Stimulated activated CD4-positive, alpha-beta T cell treated with anti-CD3 and anti-CD28 coated beads, Interleukin-4, amount 100 ng/mL, for 1 hour (primary cell): ENCODE measurements at places on chromosomes 11 and 22.

DNA sequence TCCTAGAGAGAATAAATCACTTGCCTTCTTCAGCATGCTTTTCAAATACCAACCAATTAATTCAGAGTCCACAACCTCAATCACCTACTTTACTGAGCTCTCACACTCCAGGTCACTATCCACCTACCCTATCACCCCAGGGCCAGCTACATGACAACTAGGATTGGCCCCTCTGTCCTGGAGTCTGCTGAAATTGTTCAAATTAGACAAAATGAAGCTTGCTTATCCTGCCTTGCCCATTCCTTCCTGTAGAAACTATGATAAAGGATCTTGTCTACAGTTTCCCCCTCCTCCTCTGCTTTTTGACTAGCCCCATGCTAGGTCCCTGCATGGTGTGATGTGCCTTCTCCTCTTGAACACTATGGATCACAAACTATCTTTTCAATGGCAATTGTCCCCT, 94.5 kb downstream of the JRKL start:
- DNase-seq: no peak

GRCh38 chr11:69057236-69057635, 8.5 kb downstream of the TPCN2 start:
- DNase-seq: no peak

DNA sequence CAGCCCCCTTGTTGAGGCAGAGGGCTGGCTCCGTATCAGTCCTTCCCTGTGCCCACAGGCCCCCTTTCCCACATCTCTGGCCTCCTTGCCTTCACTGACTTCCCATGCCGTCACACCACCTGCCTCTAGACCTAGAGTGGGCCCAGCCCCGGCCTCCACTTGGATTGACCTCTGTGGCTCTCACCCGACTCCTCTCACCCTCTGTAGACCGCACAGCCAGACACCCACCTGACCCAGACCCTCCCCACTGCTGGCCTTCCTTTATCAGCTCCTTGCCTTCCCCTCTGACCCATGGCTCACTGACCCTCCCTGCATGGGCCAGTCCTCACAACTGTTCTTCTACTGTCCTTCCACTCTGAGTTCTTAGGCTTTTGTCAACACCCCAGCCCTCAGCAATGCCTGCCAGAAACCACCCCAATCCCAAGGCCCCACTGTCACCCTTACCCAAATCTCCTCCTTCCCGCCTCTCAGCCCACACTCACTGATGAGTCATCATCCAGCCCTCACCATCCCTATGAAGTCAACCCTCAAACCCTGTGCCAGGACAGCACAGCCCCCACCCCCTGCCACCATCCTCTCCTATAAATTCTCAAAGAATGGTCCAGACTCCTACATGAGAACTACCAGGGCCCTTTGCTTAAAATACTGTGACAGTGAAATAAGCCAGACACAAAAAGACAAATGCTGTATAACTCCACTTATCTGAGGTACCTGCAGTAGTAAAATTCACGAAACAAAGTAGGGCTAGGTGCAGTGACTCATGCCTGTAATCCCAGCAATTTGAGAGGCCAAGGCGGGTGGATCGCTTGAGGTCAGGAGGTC, 53.4 kb downstream of the SCGB1A1 start:
- no peak for DNase-seq

DNA sequence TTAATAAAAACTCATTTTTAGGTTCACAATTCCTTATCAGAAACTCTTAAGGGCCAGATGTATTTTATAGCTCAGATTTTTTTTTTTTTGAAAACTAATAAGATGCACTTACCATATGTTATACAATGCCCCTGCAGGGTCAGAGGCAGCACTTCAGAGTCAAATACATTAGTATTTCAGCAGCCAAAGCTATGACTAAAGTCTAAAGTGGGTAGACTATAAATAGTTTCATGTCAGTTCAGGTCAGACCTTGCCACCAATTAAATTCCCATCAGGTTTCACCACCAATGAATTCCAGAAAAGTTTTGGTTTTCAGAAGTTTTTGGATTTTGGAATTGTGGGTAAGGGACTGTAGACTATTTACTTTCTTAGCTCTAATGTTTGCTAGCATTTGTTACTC, 75.9 kb downstream of the FAM83F start:
- DNase-seq: no peak

DNA sequence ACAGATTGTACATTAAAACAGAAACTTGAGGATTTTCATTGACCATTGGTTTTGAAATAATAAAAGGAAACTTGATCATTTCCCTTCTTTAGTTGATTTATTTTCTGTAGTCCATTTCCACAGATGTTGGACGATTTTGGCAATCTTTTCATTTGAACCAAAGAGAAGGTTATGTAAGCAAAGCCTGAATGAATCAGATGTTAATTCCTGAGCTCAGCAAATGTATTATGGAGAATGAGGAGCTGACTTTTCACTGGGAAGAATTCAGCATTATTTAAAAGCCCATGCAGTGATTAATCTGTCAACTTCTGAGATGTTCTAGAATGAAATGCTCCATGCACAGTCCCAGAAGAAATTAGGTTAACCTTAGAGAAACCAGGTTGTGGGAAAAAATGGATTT, 29.0 kb downstream of the ELMOD1 start:
- DNase-seq: no peak

DNA sequence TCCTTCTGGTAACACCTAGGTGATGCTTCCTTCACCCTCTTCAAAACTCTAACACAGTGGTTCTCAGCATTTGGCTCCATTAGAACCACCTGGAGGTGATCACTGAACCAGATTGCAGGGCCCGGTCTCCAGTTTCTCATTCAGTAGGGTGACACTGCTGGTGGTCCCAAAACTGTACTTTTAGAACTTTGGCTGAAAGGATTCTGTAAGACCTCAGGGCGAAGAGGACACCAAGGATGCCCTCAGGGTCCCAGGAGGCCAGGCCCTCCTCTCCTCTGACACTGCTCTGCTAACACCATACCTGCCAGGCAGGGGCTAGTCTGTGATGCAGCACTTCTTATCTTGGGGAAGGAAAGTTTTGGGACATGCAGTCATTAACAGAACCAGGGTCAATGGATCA, 9.0 kb downstream of the VSTM5 start:
- no peak for DNase-seq

DNA sequence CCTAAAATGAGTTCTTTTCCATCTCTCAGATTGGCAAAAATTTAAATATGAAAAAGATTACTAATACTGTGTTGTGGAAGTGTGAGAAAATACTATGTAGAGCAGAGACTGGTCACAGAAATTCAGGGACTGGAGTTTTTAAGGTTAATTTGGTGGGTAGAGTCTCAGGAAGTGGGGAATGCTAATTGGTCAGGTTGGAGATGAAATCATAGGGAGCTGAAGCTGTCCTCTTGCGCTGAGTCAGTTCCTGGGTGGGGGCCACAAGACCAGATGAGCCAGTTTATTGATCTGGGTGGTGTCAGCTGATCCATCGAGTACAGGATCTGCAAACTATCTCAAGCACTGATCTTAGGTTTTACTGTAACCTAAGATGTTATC, 29.4 kb upstream of the TMEM86A start:
- no peak for DNase-seq

- DNase-seq: no peak
These were observed 1.3 kb downstream of the TCN1 start for GRCh38 chr11:59865031-59865430.

- DNase-seq: no peak
These were observed 7.4 kb downstream of the CBX6 start for GRCh38 chr22:38864361-38865191.

DNA sequence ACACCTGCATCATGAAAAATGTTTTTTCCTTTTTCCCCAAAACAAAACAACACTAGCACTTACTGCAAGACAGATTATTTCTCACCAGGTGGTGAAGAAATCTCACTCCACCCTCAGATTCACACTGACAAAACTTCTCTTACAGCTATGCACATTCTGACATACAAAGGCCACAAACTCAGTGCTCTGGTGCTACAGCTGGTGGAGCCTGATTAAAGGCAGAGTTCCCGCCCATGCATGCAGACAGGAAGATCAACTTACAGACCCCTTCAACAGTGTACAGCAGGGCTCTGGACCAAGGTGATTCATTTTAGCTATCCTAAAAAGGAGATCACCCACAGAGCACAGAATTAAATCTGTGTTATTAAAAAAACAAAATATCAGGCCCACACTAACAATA, 112.6 kb downstream of the CADM1 start:
- DNase-seq: no peak

- DNase-seq: no peak
These were observed 977.0 kb downstream of the TBC1D22A start for GRCh38 chr22:47739291-47740015.

DNA sequence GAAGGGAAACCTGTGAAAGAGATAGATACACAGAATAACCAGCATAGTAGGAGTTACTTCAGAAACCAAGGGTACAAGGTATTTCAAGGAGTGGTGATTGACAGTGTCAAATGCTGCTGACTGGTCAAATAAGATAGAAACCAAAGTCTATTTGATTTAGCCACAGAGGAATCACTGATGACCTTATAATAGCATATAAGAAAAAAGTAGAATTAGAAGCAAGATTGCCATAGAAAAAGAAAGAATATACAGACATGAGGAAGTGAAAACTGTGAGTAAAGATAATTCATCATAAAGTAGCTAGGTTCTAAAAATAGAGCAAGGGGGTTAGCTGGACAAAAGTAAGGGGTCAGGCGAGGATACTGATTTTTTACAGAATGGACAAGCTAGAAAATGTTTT, 14.2 kb downstream of the ZBTB44 start:
- no peak for DNase-seq

GRCh38 chr22:43186272-43187170, at the start of gene TTLL12:
Gene TTLL12 (minus strand): TSS chr22:43187134. CDS start chr22:43187069, 65 bp downstream.
- peak; percentile 65 for DNase-seq

DNA sequence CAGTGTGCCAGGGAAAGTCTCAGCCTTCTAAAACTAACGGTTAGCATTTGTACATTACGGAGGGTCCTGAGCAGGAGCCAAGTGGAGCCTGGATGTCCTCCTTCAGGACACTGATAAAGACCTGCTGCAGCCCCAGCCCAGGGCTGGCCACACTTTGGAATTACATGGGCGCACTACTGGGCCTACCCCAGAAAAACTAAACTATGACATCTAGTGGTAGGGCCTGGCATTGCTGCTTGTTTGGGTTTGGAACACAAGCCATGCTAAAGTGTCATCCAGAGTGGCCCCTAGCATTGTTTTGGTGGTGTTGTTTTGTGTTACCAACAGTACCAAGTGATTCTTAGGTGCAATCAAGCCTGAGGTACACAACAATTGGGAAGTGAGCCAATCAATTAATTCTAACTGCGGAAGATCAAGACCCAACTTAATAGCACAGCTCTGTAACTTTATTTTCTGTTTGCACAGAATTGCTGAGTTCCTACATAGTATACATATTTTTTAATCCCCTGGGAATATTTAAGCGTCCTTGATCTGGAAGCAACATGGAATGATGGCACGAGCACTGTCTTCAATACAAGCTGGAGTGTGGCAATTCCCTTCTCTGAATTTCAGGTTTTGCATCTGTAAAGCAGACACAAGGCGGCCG, 340.7 kb downstream of the LARGE1 start:
- peak; percentile 2 for DNase-seq

DNA sequence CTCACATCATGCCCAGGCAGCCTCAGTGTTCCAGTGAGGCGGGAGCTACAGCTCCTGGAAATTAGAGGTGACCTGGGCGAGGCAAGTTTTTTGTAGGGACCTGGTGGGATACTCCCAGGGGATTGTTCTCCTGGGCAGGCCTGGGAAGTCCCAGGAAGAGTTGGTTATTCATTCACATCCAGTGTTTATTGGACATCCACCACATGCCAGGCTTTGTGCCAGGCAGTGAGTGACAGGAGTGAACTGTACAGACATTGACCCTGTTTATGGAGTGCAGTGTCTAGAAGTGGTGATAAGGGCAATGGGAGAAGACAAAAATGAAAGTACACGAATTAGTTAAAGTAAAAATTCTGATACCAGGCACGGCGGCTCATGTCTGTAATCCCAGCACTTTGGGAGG, 29.4 kb downstream of the YWHAH start:
- no peak for DNase-seq

DNA sequence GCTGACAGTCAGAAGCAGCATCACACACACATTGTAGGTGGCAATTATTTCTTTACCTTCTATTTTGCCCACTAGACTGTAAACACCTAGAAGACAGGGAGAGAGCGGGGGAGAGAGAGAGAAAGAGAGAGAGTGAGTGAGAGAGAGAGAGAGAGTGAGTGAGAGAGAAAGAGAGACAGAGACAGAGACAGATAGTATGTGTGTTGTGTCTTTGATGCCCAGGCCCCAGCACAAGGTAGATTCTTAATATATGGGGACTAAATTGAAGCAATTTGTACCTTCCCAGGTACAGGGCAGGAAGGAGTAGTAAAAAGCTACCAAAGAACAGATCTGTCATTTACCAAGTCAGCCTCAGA, 163.7 kb downstream of the PKNOX2 start:
- no peak for DNase-seq

GRCh38 chr11:115884800-115885534, 380.8 kb upstream of the CADM1 start:
- DNase-seq: no peak
